ENCODE measurements at places on chromosomes 2 and 18.

- H3K36me3 ChIP-seq = no peaks in the 10 kb centered on the region
- no peak for DNase-seq
- no peak overlapping the region for H3K4me3 ChIP-seq
- no peaks in the 10 kb centered on the region for H3K27me3 ChIP-seq
- H3K4me1 ChIP-seq = no peaks in the 10 kb centered on the region
Observed at GRCh38 chr2:160730296-160730995, 236.8 kb upstream of the RBMS1 start.

DNA sequence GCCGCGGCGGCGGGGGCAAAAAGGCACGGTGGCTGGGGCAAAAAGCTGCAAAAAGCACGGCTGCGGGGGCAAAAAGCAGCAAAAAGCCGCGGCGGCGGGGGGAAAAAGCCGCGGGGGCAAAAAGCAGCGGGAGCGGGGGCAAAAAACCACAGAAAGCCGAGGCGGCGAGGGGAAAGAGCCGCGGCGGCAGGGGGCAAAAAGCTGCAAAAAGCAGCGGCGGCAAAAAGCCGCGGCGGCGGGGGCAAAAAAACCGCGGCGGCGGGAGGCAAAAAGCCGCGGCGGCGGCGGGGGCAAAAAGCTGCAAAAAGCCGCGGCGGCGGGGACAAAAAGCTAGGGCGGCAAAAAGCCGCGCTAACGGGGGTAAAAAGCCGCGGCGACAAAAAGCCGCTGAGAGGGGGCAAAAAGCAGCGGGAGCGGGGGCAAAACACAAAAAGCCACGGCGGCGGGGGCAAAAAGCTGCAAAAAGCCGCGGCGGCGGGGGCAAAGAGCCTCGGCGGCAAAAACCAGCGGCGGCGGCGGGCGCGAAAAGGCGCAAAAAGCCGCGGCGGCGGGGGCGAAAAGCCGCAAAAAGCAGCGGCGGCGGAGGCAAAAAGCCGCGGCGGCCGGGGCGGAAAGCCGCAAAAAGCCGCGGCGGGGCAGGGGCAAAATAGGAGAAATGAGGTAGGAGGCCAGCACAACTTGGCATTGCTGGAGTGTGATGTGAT, 123.4 kb downstream of the ANKRD30BL start:
- H3K27me3 ChIP-seq = peaks cover 7% of the 10 kb centered on the region
- no peaks in the 10 kb centered on the region for H3K4me1 ChIP-seq
- no peaks in the 10 kb centered on the region for H3K36me3 ChIP-seq
- H3K27ac ChIP-seq = no peak overlapping the region
- no peak overlapping the region for H3K4me3 ChIP-seq

DNA sequence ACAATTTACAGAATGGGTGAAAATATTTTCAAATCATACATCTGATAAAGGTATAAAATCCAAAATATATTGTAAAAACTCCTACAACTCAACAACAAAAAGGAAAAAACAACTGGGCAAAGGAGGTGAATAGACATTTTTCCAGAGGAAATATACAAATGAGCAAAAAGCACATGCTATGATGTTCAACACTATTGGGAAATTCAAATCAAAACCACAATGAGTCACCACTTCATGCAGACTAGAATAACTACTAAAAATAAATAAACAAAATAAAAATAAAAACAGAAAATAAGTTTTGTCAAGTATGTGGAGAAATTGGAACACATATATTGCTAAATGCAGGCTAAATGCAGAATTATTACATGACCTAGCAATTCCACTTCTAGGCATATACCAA, 120.9 kb downstream of the FSIP2 start:
- peaks cover 7% of the 10 kb centered on the region for H3K4me1 ChIP-seq
- no peak overlapping the region for H3K27ac ChIP-seq
- DNase-seq = peak; percentile 54
- H3K27me3 ChIP-seq = no peaks in the 10 kb centered on the region
- H3K36me3 ChIP-seq = no peaks in the 10 kb centered on the region

DNA sequence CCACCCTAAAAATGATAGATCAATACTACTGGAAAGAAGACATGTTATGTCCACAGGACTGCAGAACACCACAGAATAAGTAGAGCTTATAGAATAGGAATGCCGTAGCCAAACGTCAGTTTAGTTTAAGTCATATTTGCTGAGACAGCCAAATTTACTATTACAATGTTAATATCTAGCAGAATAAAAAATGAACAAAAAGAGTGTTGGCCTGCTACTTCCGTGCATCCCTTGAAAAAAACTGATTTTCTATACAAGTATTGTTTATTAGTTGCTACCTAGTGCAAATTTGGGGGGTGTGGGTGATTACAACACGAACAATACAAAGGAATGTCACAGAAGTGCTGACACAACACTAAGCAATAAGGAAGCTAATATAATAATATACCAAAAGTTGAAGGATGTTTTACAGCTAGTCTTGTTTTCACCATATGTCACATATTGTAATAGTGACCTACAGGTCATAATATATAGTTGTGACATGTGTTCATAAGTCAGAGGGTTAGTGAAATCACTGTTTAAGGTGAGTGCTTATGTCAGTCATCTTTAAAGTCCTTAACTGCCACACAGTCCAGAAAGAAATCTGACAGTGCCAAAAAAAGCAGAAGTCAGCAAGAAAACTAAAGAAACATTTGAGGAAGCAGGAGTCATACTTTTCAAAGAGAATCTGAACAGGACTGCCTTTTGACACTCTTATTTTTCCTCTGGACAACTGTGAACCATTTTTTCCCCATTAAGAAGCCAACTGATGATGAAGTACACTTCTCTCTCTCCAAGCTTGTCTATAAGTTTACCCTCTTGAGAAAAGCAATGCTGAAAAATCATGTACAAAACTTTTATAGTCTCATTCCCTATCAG, 376.4 kb downstream of the ZEB2 start:
- no peak overlapping the region for H3K27ac ChIP-seq
- no peaks in the 10 kb centered on the region for H3K27me3 ChIP-seq
- H3K4me3 ChIP-seq = no peak overlapping the region

- no peaks in the 10 kb centered on the region for H3K36me3 ChIP-seq
- no peak overlapping the region for H3K4me3 ChIP-seq
- peaks cover 7% of the 10 kb centered on the region for H3K4me1 ChIP-seq
- no peaks in the 10 kb centered on the region for H3K27me3 ChIP-seq
- no peak for DNase-seq
Observed at GRCh38 chr18:27198036-27198435, 12.9 kb upstream of the CHST9 start.

DNA sequence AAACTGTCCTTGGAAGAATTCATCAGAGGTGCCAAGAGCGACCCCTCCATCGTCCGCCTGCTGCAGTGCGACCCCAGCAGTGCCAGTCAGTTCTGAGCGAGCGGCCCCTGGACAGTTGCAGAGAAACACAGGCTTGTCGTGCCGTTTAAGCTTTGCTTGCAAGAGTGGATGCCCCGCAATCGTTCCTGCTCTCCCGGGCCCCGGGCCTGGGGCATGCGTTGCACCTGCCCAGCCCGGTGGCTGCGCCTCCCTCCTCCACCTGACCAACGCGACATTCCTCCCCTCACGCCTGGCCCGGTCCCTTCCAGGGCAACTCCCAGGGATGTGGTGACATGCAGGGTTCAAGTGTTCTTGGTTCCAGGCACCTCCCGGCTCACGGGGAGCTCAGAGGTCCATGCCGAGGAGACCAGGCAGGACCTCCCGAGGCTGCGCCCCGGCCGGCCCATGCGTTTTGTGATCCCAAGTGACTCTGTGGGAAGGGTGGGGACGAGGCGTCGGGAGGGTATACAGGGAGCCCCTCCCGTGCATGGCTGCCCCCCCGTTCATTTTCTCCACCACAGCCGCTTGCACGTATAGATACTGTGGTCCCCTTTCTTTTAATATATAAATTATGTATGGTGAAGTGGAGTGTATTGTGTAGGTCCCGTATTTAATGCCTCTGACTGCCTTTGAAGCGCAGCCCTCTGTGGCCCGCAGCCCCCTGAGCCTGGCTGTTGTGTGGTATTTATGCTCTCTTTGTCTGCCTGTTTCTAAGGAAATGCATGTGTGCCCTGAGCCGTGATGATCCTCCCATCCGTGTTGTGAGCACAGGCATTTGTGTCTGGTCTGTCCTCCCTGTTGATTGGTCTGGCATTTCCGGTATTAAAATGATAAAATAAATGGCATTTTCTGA, 21.2 kb downstream of the ODC1 start:
- no peak for DNase-seq
- no peak overlapping the region for H3K27ac ChIP-seq
- H3K36me3 ChIP-seq = peaks cover 24% of the 10 kb centered on the region
- H3K27me3 ChIP-seq = no peaks in the 10 kb centered on the region
- no peak overlapping the region for H3K4me3 ChIP-seq

- H3K4me1 ChIP-seq = no peaks in the 10 kb centered on the region
- no peak overlapping the region for H3K4me3 ChIP-seq
Observed at GRCh38 chr2:68316111-68316510, 3.6 kb downstream of the CNRIP1 start.

DNA sequence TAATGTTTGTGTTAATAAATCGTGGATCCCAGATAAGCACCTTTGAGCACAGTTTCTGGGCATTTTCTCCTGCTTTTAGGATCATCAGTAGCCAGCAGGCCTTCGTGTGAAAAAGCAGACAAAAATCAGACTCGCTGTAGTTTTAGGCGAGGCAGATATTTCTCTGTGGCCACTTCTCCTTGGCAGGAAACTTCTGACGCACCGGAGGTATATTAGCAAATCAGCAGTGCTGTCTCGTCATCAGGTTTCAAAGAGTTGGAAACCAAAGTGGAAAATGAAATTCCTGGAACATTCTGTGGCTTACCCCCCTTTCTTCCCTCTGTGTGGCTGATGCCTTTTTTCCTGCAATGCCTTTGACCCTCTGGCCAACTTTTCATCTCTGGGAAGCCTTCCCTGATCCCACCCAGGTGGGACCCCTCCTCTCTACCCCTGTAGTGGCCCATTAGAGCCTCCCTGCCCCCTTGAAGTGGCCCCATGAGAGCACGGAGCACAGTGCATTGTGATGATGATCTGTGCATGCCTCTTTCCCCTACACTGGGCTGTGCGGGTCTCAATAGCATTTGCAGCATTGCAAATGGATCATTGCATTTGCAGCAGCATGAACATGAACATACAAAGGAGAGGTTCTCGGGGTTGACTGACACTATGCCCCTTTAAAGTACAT, 93.3 kb downstream of the RNF144A start:
- peaks cover 18% of the 10 kb centered on the region for H3K4me1 ChIP-seq
- H3K36me3 ChIP-seq = no peaks in the 10 kb centered on the region
- DNase-seq = peak; percentile 79
- peaks cover 35% of the 10 kb centered on the region for H3K27me3 ChIP-seq
- no peak overlapping the region for H3K27ac ChIP-seq
- no peak overlapping the region for H3K4me3 ChIP-seq

DNA sequence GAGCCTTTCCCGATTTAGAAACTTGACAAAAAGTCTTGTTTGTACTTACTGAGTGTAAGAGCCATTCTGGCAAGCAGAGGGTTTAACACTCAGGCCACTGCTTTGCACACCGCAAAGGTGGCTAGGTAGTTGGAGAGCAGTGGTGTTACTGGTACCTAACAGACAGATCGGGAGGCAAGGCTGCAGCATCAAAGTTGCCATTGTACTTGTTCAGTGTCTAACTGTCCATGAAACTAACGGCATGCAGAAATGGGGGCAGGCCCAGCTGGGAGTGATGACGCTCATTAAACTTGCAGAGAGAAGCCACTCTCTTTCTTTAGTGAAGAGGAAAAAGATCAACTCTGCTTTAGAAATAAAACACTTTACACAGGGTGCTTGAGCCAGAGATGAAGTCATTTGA, 10.1 kb downstream of the GPR39 start:
- peaks cover 43% of the 10 kb centered on the region for H3K4me1 ChIP-seq
- H3K36me3 ChIP-seq = no peaks in the 10 kb centered on the region
- H3K27ac ChIP-seq = no peak overlapping the region
- no peak for DNase-seq
- H3K4me3 ChIP-seq = no peak overlapping the region
- H3K27me3 ChIP-seq = no peaks in the 10 kb centered on the region

GRCh38 chr18:49359732-49360444, 100.6 kb downstream of the DYM start:
- H3K27ac ChIP-seq = no peak overlapping the region
- H3K4me1 ChIP-seq = no peaks in the 10 kb centered on the region
- H3K27me3 ChIP-seq = no peaks in the 10 kb centered on the region
- H3K36me3 ChIP-seq = peaks cover 28% of the 10 kb centered on the region
- no peak for DNase-seq
- H3K4me3 ChIP-seq = no peak overlapping the region

- peaks cover under 1% of the 10 kb centered on the region for H3K36me3 ChIP-seq
- H3K27ac ChIP-seq = no peak overlapping the region
- no peak for DNase-seq
- no peak overlapping the region for H3K4me3 ChIP-seq
- no peaks in the 10 kb centered on the region for H3K27me3 ChIP-seq
- H3K4me1 ChIP-seq = peaks cover 7% of the 10 kb centered on the region
Observed at GRCh38 chr2:42815726-42816125, 23.3 kb upstream of the HAAO start.

DNA sequence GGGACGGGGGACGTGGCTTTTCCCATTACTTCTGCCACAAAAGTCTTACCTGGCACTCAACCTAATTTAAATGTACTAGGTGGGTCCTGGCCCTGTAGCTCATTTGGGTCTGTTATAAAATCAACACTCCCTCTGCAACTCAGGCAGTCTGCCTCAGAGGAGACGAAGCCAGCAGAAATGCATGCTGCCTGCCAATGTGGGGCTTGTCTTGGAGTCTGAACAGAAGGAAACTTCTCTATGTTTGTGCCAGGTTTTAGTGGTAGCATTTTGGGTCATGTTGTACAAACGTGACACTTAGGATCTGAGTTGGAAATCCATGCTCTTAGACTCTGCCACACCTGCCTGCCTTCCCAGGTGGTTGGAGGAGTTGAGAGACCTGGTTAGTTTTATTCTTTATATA, 292.5 kb upstream of the FAM98A start:
- H3K27me3 ChIP-seq = no peaks in the 10 kb centered on the region
- H3K4me3 ChIP-seq = no peak overlapping the region

DNA sequence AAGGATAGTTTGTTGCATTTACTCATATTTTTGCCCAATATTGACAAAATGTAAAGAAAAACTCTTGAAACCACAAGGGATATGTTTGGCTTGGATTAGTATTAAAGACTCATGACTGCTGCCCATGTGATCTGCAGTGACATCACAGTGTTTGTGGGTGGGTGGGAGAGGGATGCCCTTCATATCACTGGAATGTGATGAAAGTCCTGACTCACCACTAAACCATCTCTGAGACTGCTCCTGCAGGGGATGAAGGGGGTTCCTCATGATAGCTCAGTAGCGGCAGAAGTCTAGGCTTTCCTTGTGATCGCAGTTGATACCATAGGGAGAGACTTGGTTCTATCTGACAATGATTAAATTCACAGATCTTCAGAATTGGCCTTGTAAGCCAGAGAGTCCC, 451.2 kb downstream of the CNTNAP5 start:
- H3K36me3 ChIP-seq = no peaks in the 10 kb centered on the region
- H3K4me1 ChIP-seq = peaks cover 6% of the 10 kb centered on the region
- no peaks in the 10 kb centered on the region for H3K27me3 ChIP-seq
- DNase-seq = peak; percentile 25

DNA sequence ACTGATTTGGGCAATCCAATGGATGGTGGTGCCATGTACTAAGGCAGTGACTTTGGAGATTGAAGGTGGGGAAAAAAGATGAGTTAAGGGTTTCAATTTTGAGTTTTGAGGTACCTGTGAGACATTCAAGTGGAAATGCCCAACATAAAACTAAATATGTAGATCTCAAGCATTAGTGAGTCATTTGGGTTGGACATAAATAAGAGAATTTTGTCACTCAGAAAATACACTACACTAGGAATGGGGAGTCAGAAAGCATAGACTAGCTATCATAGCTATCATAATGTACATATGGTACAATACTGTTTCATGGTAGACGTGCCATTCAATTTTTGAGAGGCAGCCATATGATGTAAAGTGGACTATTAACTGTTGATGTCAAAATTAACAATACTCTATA, 56.1 kb downstream of the FBXO11 start:
- no peak for DNase-seq
- no peaks in the 10 kb centered on the region for H3K27me3 ChIP-seq
- peaks cover 23% of the 10 kb centered on the region for H3K36me3 ChIP-seq
- no peak overlapping the region for H3K27ac ChIP-seq
- peaks cover 13% of the 10 kb centered on the region for H3K4me1 ChIP-seq
